HEK293T (cell line): ENCODE measurements at places on chromosomes 13 and 19.
A peak's percentile ranks its signal among the peaks of the same experiment; 100 is the strongest.

DNA sequence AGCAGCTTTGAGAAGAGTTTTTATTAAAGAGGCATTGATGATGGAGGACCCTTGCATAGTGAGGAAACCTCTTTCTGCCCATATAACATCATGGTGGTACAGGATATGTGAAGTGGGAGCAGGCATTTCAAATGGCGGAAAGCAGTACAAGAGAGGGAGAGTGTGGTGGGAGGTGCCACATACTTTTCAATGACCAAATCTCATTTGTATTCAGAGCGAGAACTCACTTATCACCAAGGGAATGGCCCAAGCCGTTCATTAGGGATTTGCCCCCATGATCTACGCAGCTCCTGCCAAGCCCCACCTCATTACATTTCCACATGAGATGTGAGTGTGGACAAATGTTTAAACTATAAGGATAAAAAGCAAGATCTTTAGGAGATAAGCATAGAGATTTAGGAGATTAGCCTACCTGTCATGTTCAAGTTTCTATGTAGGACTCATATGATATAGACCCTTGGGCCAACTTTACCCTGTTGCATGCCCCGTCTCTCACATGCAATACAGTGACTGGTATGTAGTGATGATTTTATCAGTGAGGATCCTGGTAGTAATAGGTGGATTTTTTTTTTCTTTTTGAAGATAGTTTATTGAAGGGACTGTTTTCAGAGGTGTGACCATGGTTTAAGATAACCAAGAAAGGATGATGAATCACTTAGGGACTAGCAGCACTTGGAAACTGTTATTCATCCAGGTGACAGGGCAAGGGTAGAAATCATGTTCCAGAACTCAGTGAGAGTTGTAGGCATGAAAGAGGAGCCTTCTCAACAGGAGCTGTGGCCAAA is 38.3 kb downstream of the DNAJC15 start:
- DNase-seq, result no peak

- no peak for DNase-seq
Observed at GRCh38 chr19:55585658-55586339, 5.2 kb upstream of the ZNF579 start.

DNA sequence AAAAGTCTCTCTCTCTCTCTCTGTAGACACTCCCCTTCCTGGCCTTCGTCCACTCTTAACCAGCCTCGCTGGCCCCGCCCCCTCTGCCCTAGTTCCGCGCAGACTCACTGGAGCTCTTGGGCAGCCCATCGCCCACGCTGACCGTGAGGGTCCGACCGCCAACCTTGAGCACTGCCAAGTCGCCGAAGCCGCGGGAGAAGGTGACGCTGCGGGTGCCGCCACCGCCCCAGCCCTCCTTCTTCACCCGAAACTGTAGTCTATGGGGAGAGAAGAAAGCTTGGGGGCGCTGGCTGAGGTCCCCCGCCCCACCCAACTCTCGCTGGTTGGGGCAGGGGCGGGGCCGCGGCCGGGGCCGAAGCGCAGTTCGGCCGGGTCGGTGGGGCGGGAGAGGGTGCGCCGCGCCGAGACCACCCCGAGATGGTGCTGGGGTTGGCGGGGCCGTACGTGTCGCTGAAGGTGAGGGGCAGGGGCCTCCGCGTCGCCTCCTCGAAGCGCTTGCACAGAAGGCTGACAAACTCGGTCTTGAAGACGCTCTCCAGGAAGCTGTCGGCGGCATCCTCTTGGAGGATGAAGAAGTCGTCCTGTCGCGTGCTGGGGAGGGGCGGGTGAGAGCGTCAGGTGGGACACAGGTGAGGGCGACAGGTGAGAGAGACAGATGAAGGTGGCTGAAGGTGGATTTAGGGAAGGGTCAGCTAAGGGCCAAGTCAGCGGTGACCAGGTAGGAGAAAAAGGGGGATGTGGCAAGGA is 12.6 kb upstream of the ZNF414 start:
- DNase-seq, result peak; percentile 89

DNA sequence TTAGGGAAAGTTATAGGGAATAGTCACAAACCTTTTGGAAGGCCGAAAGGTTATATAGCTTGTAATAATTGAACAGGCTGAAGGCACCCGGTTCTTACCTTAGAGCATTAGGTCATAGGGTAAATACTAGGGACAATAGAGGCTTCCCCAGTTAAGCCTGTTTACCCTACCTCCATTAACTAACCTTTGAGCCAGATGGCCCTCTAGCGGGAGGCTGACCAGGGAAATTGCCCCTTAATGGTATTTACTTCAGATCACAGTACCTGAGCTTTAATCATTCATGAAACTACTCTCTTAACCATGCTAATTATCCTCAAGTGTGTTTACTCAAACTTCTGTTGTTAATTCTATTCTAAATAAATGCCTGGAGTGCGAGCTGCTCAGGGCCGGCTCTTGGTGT is 20.4 kb upstream of the ZNF83 start:
- DNase-seq, result no peak

- no peak for DNase-seq
Observed at GRCh38 chr19:1232652-1233072, 5.1 kb downstream of the CBARP start.

GRCh38 chr13:113178896-113179167 is 20.4 kb downstream of the PROZ start:
- DNase-seq, result no peak

GRCh38 chr13:76823969-76824368 is 62.2 kb downstream of the KCTD12 start:
- no peak for DNase-seq

GRCh38 chr19:55436847-55437246 is 6.3 kb downstream of the SHISA7 start:
- DNase-seq, result no peak

DNA sequence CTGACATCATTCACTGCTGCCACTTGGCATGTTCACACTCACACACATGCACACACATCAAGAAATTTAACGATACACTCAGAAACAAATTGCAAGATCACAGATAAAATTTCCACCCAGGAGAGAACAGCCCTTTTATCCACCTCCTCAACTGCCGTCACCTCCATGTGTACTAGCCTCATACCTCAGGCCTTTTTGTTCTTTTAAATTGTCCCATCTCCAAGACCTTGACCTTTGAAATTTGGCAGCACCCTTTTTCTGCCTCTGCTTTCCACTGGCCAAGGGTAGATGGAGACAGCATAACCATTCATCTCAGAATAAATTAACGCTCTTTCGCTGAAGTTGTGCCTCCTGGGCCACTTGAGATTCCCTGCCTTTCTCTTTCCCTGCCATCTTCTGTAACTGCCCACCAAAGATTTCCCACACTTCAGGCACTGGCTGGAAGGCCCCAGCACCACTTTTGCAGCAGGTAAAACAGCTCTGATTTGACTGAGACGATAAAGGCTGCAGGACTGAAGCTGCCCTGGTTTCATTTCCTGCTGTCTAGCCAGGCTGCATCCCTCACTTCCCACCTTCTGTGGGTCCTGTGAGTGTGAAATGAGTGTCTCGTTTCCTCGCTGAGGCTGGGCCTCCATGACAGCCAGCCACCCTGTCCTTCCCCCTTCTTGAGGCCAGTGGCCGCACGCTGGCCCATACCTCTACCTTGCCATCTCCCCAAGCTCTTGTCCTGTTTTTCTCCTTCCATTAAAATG is 39.3 kb downstream of the MBNL2 start:
- DNase-seq, result no peak

GRCh38 chr13:41216160-41216559 is 21.8 kb upstream of the KBTBD7 start:
- DNase-seq, result no peak

- DNase-seq, result peak; percentile 49
Observed at GRCh38 chr13:46288570-46289259, 77.0 kb downstream of the LRRC63 start.

- DNase-seq, result no peak
Observed at GRCh38 chr13:24505756-24506155, 6.8 kb downstream of the PARP4 start.

GRCh38 chr13:51683597-51683996 is 99.3 kb downstream of the WDFY2 start:
- DNase-seq, result no peak

DNA sequence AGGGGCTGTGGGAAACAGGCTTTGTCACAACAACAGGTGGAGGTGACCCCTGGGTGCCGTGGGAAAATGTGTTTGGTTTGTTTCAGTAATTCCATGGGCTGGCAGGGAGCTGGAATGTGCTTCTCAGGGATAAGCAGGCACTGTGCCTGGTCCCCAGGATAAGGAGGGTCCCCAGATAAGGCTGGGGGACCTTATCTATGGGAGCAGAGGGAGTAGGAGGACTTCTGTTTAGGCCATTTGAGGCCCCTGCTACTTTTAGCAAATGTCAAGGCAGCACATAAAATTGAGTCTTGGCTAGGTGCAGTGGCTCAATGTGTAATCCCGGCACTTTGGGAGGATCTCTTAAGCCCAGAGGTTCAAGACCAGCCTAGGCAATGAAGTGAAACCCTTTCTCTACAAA is 59.5 kb downstream of the KCNC3 start:
- no peak for DNase-seq

DNA sequence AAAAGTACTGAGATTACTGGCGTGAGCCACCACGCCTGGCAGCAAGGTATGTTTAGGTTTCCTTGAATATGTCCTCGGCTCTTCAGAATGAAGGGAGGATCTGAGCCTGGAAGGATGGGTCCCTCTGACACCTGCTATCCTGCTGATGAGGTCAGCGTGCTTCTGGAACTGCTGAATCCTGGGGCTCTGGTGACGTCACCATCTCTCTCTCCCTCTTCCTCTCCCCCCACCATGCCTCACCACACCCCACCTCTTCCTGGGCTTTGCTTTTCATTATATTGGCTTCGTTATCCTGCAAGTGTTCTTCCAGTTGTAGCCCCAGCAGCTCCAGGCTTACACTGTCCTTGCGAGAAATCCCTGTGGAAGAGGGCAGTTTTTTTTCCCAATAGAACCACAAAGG is 49.8 kb downstream of the CCNE1 start:
- DNase-seq, result no peak

DNA sequence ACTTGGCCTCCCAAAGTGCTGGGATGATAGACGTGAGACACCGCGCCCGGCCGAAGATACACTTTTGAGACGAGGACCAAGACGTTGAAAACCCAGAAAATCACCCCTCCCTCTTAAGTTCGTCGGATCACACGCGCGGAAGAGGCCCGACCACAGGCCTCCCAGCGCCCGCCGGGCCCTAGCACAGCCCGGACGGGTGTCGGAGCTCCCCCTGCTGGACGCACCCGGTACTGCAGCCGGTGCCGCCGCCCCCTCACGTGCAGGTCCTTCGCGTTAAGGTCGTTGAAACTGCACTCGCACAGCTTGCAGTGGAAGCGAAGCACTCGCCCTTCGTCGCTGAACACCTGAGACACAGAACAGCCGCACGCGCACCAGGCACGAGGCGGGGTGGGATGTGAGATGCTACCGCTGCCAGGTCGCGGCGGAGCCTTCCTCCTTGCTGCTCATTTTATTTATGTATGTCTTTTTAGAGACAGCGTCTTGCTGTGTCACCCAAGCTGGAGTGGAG is 35.7 kb upstream of the MATK start:
- peak; percentile 93 for DNase-seq

- DNase-seq, result no peak
Observed at GRCh38 chr13:62206165-62206564, 790.5 kb upstream of the PCDH20 start.

DNA sequence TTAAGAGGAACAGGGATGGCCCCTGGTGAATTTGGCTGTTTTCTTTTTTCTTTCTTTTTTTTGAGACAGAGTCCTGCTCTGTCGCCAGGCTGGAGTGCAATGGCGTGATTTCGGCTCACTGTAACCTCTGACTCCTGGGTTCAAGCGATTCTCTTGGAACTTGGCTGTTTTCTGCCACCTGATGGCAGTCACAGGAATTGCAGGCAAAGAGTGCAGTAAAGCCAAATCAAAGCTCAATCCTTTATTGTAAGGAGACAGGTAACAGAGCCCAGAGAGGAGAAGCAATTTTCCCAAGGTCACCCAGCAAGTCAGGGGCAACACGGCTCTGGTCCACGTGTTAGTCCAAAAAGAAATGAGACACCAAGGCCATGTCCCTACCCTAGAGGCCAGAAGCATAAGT is 6.2 kb downstream of the TINCR start:
- DNase-seq, result no peak

DNA sequence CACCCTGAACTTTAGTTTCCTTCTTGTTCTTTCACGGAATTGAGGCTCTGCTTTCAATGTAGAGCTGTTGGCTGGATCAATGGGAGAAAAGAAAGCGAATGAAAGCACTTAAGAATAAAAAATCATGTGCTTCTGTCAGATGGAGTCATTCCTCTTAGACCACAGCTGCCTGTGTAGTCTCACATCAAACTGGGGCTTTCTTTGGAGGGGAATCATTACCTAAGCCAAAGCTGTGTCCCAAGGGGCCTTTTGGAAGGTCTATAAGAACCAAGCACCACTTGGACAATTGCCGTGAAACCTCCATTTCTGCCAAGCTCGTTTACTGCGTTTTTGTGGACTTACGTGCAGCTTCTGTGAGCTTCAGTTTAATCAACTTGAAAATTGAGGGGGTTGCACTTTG is 44.2 kb upstream of the RNF113B start:
- DNase-seq, result no peak

DNA sequence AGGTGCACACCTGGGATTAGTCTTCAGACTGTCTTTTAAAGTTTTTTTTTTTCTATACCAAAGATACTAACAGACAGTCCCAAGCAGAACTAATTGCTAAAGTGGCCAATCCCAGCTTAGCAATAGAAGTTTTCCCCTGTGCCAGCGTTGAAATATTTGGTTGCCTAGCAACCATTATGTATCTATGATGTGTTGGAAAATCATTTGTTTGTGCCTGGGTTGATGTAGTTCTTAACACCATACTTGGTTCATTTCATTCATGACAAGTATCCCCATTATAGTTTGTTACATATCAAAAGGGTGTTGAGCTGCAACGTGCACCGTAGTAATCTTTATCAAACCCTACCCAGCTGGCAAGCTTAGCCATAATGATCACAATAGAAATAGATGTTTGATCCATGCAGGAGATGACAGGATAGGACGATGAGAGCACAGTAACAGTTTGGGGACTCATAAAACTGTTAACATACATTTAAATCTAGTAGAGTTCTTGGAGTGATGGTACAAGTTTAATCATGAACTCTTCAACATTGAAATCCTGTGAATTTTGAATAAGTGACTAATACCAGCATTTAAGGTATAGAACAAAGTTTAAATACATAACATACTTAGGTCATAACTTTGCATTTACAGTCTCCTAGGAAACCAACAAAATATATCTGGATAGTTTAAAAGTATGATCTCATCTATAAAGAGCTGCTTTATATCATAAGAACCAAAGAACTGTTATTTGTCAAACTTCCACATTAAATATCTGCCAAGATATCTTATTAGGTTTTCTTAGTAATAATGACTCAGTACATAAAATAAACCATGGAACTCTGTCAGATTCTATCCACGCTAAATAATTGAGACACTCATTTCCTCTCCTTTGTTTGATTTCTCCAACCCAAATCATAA is 73.4 kb downstream of the MBNL2 start:
- no peak for DNase-seq

GRCh38 chr19:42207767-42208271 is 9.7 kb downstream of the DEDD2 start:
- DNase-seq, result no peak

DNA sequence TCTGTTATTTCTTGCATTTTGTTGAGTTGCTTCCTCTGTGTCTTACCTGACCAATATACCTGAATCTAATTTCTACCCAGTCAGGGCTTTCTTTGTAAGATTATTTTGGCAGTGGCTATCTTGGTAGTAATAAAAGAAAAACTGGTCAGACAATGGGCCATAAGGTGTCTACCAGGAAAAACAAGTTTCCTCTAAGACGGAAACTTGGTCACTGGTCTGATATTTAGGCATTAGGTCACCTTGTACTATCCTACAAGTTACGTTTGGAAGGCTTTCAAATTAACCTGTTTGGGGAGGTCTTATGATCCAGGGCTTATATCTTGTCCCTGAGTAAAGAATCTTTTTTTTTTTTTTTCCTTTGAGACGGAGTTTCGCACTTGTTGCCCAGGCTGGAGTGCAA is 9.2 kb downstream of the ZNF823 start:
- DNase-seq, result no peak

GRCh38 chr13:97911311-97912138 is 42.0 kb upstream of the IPO5 start:
- DNase-seq, result peak; percentile 36
